ENCODE measurements at places on chromosomes 13 and 19. TPM values are rescaled to one million over a fixed set of nuclear protein-coding genes. Genes with fewer than 3 reads are reported as not detected.

DNA sequence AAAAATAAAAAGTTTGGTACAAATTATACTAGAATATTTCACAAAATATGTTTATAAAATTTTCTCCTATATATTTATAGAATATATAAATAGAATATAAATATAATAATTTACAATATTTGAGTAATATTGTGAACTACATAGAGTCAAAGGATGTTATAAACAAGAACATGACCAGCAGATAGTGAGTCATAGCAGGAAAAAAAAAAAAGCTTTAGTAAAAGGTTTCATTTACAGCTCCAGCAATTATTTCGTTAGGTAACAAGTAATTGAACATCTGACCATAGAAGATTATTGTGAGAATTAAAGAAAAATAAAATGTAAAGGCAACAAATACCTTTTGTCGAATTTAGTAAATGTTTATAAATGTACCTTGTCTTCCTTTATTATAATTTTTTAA lies 864.1 kb downstream of the PCDH17 start:
- no peak for DNase-seq

- DNase-seq, result no peak
Observed at GRCh38 chr19:13611596-13611995, 105.3 kb upstream of the CACNA1A start.

The RASAL3 gene
- total RNA-seq, result 0.68 TPM

- no peak for DNase-seq
Observed at GRCh38 chr13:103941506-103942140, 875.4 kb upstream of the SLC10A2 start.

The MAP4K1 gene
- 3.9 TPM for total RNA-seq

The KLC3 gene
- total RNA-seq, result not detected

DNA sequence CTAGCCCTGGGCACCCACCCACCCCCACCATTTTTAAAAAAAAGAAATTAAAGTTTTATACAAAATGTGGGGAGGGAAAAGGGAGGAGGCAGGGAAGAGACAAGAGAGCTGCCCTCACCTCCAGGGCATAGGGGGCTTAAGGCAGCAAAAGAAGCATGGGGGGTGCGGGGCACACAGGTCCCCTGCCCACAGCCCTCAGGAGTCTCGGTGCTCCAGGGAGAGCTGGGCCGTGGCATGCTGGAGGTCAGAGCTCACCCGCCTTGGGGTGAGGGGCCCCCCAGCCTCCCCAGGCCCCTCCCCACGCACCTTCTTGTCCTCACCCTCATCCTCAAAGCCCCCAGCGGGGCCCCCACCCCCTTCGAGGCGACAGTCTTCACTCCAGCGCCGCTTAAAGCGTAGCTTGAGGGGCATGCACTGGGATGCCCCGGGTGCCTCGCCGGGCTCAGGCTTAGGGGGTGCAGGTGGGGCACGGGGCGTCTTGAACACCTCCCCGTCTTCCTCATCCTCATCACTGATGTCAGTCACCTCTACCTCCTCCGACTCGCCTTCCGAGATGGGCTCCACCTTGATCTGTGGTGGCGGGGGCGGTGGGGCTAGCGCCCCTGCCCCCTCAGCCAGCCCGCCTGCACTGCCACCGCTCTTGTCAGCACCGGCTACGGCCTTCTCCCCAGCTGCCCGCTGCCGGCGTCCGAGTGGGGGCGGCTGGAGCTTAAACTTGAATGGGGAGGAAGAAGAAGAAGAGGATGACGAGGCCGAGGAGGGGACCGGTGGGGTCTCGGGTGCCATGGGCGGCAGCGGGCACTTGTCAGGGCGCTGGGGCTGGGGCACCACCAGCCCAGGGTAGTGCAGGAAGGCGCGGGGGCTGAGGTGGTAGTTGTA lies 6.1 kb upstream of the GSK3A start:
- no peak for DNase-seq
